Activated CD8-positive, alpha-beta memory T cell treated with anti-CD3 and anti-CD28 coated beads for 1 hour (primary cell): ENCODE measurements at places on chromosomes 1 and 21.

DNA sequence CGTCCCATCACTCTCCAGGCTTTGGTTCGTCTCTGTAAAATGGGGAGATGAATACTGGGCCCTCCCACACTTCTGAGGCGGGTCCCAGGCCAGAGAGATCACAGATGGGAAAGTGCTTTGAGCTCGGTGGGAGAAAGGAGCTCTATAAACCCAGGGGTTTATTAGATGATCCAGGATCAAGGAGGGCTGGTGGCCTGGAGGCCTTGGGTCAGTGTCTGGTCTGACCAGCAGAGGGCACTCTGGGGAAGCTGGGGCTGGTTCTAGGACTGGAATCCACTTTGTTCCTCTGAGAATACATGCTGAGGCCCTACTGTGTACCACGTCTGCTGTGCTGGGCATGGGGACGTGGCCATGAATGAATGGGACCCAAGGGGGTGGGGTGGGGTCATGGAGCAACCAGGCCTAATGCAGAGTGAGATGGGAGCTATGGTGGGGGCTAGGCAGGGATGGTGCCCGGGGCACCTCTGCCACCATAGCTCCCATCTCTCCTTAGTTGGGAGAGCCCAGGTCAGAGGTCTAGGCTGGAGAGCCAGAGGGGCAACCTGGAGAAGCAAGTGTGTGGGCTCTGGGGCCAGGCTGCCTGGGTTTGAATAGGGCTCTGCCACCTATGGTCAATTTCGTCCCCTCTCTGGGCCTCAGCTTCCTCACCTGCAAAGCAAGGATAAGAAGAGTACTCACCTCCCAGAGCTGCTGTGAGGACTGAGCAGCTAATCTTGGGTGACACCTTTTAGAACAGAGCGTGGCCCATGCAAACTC lies 9.0 kb upstream of the FAM131C start:
- DNase-seq = peak; percentile 9

DNA sequence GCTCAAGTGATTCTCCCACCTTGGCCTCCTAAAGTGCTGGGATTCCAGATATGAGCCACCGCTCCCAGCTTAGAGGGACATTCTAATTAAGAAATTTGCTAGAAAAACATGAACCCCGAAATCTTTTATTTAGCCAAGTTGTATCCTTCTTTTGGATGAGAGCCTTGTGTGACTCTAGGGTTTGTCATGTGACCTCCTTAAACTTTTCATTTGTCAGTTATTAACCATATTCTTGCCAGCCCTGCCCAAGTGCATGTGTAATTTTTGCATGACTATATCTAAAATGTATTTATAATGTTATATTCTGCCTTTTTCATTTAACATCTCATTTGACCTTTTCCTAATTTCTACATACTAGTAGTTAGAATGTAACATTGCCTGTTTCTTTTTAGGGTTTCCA lies 1.9 kb downstream of the UTP25 start:
- no peak for DNase-seq

- DNase-seq = no peak
Measured at GRCh38 chr1:192939440-192939839, 119.7 kb downstream of the UCHL5 start.

- no peak for DNase-seq
Measured at GRCh38 chr1:178310685-178311105, 186.1 kb downstream of the CLEC20A start.

DNA sequence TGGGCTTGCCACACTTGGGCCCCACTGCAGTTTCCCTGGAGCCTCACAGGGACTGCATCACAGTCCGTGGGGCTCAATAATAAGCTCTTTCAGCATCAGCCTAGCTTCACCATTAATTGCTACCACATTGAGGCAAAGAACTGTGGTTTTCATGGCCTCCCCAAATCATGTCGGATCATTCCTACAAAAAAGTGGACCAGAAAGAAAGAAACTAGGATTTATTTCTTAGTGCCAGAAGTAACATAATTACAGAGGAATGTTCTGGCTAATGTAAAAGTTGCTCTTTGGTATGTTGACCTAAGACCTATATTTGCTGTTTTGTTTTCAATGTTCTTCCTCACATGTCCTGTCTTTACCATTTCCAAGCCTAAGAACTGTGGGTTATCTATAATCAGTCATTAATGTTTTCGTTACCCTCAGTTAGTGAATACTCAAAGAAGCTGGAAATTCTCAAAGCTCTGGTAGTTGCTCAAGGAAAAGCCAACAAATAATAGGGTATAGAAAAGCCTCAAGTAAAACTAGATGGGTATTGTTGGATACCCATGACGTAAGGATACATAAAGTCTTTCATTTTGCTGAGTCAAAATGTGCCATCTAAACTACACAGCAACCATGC lies 173.9 kb downstream of the LTN1 start:
- DNase-seq = no peak

- peak; percentile 74 for DNase-seq
Measured at GRCh38 chr1:110619412-110620249, 13.5 kb upstream of the KCNA2 start.

- DNase-seq = no peak
Measured at GRCh38 chr1:62274496-62275485, 44.4 kb downstream of the KANK4 start.

DNA sequence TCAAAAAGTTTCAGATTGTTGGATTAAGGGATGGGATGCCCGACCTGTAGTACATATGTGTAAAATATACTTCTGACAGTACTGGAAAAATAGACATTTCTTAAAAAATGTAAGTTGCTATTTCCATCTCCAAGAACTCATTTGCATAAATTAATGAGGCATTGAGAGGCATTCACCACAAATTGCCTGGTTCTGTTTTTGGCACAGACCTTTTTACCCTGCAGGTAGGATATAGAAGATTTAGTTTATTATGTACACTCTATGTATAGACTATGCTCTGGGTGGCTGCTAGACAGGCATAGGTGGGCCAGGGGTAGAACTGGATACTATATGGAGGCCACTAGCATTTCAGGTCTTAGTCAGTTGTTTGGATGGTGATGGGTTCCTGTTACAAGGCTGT lies 8.0 kb downstream of the CCDC17 start:
- DNase-seq = no peak

DNA sequence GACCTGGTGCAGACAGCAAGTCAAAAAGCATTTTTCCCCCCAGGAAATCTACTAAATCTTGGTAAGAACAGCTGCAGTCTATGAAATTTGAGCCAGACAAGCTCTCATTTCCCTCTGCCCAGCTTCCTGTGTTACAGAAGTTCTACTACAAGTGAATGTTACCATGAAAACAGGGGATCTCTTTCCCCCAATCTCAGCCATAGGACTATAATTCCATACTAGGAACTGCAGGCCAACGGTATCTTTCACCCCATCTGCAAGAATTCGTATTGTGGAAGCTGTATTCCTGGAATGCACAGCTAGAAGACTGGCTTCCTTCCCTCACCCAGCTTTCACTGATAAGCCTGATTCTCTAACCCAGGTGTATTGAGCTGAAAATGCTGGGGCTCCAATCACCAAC lies 1655.4 kb downstream of the BRINP3 start:
- no peak for DNase-seq

DNA sequence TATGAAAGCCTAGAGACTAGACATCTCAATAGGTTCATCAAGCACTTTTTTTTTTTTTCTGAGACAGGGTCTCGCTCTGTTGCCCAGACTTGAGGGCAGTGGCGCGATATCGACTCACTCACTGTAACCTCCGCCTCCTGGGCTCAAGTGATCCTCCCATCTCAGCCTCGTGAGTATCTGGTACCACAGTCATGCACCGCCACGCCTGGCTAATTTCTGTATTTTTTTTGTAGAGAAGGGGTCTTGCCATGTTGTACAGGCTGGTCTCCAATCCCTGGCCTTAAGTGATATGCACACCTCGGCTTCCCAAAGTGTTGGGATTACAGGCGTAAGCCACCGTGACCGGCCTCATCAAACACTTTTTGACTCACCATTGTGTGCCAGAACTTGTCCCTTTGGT lies 613 bp upstream of the GPATCH4 start:
- no peak for DNase-seq

- DNase-seq = no peak
Measured at GRCh38 chr1:81803431-81804110, 2.8 kb downstream of the ADGRL2 start.

- DNase-seq = no peak
Measured at GRCh38 chr1:55893155-55893554, 678.0 kb upstream of the USP24 start.
